SJSA1 (cell line): ENCODE measurements at places on chromosomes 16 and 17.
A peak's percentile ranks its signal among the peaks of the same experiment; 100 is the strongest.

- no peak for DNase-seq
Observed at GRCh38 chr17:18179196-18179595, 4.4 kb upstream of the ALKBH5 start.

DNA sequence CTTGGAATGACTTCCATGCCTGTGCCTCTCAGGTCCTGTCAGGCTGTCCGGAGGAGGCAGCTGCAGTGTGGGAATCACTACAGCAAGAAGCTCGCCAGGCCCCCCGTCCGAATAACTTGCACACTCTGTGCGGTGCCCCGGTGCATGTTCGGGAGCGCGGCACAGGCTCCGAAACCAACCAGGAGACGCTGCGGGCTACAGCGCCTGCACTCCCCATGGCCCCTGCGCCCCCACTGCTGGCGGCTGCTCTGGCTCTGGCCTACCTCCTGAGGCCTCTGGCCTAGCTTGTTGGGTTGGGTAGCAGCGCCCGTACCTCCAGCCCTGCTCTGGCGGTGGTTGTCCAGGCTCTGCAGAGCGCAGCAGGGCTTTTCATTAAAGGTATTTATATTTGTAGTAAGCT lies 1.3 kb downstream of the NRN1L start:
- DNase-seq, result no peak

DNA sequence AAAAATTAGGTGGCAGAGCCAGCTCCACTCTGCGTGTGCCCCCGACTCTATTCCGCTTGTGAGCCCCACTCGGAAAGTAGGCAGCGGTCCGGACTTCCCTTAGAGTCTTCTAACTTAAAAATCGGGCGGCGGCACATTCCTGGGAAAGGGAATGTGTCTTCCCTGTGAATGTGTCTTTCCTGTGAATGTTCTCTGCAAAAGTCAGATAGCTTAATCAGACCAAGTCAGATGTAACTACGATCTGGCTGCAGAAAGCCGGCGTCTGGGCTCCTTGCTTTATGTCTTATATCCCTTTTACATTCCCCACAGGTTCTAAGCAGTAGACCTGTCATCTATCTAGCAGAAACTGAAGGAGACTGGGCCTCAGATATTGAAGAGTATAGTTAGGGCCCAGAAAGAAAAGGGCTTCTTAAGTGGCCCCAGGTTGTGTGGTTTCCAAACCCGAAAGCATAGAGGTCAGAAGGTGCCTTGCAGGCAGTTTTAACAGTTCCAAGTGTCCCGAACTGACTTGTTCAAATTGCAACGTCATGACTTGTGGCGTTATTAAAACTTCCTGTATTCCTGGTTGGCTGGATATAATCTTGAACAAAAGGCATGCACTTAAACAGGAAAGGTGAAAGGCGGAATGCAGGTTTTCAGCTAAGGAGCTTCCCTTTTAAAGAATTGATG lies 601 bp downstream of the PHKB start:
- peak; percentile 59 for DNase-seq

- no peak for DNase-seq
Observed at GRCh38 chr16:3481696-3482658, 13.3 kb downstream of the C16orf90 start.

- no peak for DNase-seq
Observed at GRCh38 chr17:77549726-77550366, 408.7 kb upstream of the TNRC6C start.

DNA sequence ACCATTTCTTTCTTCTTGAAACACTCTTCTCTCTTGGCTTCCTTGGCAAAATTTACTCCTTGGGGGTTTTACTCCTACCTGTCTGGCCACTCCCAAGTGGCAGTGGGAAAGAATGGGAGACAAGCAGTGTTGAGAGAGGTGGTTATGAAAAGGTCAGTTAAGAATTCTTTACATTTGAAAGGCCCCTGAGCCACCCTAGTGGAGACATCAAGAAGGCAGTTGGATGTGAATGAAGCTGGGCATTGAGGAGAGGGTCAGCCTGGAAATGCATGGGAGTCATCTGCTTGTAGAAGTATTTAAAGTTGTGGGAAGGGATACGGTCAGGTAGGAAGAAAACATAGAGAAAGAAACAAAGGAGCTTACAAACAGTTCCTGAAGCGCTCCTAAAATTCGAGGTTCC lies 42.3 kb upstream of the CCNF start:
- no peak for DNase-seq

DNA sequence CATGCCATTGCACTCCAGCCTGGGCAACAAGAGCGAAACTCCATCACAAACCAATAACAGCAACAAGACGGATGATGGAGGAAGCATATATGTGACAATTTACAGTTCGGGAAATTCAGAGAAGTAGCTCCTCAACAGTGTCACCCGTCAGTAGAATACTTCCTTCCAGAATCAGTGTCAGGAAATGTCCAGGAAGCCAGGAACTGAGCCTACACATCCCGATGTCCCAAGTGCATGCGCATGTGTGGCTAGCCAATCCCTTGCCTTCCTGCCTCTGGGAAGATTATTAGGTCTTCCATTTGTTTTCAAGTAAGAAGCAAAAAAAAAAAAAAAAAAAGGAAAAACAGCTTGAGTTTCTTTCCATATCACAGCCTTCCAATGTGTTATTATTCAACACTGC lies 1.4 kb upstream of the PITPNC1 start:
- DNase-seq, result no peak

DNA sequence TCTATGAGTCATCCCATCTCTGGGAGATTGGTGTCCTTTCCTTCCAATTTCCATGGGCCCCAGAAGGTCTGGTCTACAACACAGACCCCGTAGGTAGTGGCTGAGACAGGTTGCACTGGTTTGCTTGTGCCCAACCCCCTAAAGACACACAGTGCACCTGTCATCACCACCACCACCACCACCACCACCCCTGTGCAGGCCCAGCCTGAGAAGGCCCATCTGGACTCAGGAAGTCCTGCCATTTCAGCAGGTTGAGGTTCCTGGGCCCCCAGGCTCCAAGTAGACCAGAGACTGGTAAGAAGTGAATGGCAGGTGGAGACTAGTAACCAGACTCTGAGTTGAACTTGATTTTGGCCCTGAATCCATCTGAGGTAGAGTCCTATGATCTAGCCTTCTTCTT lies 25.9 kb upstream of the PHB1 start:
- DNase-seq, result no peak

DNA sequence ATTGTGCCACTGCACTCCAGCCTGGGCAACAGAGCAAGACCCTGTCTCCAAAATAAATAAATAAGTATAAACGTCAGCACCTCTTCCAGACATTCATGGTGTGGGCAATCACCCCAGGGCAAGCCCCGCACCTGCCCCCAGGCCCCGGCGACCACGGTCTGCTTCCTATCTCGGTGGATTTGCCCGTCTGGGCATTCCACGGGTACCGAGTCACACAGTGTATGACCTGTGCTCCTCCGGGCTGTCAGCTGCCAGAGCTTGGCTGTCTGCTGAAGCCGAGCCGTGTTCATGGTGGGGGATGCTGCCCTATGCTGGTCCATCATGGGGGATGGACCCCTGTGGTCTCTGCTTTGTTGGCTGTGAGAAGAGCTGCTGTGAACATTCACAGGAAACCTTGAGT lies 15.4 kb downstream of the CYBC1 start:
- DNase-seq, result no peak

GRCh38 chr17:74635418-74635817 lies 11.9 kb upstream of the CD300E start:
- no peak for DNase-seq

DNA sequence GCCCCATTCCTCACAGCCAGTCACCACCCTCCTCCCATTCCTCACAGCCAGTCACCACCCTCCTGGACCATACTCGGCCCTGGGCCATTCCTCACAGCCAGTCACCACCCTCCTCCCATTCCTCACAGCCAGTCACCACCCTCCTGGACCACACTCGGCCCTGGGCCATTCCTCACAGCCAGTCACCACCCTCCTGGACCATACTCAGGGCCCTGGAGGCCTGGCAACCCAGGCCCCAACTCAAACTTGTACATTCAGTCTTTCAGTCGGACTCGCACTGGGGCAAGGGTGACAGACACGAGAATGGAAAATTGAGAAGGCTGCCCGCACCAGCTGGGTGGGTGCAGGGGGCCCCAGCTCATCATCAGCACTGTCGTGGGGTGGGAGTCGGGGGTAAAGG lies 30.4 kb upstream of the FOXK2 start:
- no peak for DNase-seq

GRCh38 chr17:61511480-61512182 lies 59.4 kb downstream of the TBX4 start:
- DNase-seq, result no peak

DNA sequence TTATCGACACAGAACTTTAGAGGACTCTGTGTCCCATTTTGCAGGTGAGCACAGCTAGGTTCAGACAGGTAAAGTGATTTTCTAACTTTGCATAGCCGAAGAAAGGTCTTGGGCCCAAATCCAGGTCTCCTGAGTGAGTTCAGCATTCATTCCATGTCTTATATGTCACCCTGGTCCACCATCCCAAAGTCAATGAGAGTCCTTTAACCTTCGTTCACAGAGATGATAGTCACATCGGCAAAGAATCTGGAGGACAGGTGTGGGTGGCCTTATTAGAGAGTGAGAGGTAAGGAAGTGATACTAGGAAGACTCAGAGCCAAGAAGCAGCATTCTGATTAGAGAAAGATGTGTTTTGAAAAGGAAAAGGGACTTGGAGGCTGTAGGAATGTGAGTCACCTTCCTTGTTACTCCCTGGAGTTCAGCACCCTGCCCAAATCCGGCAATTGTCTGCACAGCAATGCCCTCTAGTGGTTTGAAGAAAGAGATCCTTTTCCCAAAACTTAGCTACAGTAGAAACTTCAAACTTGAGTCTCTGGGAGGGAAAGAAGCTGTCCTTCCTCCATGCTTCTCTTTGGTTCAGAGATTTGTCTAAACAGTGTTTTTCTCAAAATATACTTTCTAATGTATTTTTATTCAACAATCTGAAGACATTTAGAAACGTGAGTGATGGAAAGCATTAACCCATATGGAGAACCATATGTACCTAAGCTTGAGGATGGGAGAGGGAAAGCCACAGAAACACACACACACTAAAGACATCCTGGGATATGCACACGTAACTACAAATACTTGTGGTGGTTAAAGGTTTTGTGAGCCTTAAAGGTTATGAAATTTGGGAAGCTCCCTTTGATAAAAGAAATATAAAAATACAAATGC lies 96.4 kb upstream of the SHISA6 start:
- peak; percentile 15 for DNase-seq

- DNase-seq, result no peak
Observed at GRCh38 chr17:31495022-31495885, 103.8 kb downstream of the RAB11FIP4 start.

DNA sequence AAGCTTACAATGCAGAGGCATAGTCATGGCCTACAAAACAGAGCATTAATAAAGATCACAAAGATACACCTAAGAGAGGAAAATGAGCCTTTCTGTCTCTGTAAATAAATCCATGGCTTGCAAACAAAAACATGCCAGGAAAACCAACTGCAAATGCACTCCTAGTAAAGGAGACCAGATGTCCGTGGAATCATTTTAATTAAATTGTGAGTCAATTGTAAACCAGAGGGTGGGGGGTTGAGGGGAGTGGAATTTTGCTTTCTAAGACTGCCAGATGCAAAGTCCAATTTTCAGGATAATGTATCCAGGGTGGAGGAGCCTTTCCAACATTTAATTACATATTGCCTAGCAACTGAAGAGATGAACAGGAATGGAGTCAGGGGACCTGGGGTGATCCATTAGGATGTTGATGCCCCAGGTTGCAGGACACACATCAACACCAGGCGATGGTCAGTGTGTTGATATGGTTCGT lies 390.3 kb upstream of the CCL2 start:
- DNase-seq, result no peak

GRCh38 chr16:85968041-85968920 lies 69.3 kb downstream of the IRF8 start:
- no peak for DNase-seq

DNA sequence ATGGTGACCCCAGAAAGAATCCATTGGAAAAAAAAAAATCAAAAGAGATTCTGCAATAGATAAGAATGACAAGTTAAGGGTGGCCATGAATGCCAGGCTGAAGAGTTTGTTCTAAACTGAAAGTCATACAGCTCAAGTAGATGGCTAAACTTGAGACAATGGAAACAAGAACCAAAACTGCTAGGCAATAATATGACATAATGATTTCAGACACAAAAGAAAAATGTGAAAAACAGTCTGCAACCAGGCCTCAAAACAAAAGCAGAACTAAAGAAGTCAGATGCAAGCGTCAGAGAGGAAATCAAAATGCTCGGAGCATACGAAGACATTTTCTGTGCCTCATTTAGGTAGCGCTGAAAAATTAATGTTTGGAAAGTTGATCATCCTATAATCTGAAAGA lies 54.4 kb upstream of the YPEL2 start:
- no peak for DNase-seq

GRCh38 chr16:8957509-8958157 lies 6.1 kb downstream of the USP7 start:
- no peak for DNase-seq

- DNase-seq, result no peak
Observed at GRCh38 chr16:84648595-84649510, 542 bp downstream of the KLHL36 start.
